ENCODE measurements at places on chromosomes 13 and 19.

DNA sequence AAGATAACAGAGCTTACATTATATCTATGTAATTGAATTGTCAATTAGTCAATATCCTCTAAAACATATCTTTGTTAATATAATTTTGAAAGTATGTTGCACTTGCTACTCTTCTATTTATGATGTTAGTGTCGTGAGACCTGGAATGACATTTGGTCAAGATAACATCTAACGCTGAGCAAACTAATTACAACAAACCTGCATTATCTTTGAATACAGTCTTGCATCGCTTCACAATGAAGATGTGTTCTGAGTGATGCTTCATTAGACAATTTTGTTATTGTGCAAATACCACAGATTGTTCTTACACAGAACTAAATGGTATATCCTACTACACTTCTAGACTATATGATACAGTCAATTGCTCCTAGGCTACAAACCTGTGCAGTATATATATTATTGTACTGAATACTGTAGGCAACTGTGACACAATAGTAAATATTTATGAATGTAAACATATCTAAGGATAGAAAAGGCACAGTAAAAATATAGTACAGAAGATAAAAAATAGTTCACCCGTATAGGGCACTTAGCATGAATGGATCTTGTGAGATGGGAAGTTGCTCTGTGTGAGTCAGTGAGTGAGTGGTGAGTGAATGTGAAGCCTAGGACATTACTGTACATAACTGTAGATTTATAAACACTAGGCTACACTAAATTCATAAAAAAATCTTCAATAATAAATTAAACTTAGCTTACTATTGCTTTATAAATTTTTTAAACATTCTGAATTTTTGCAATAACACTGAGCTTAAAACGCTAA lies 1773.8 kb downstream of the PCDH9 start:
- DNase-seq = no peak

GRCh38 chr13:107347641-107348369 lies 779.9 kb upstream of the ARGLU1 start:
- no peak for DNase-seq

- DNase-seq = no peak
Observed at GRCh38 chr19:32464279-32464678, 58.7 kb downstream of the DPY19L3 start.

- no peak for DNase-seq
Observed at GRCh38 chr13:46403851-46404732, 17.0 kb upstream of the RUBCNL start.

- DNase-seq = no peak
Observed at GRCh38 chr13:114023716-114024602, 50.1 kb upstream of the C13orf46 start.

GRCh38 chr19:34088292-34088691 lies 84.0 kb upstream of the LSM14A start:
- DNase-seq = no peak

GRCh38 chr13:82477436-82477835 lies 1404.8 kb downstream of the SLITRK1 start:
- no peak for DNase-seq

GRCh38 chr13:88958821-88959220 lies 1287.7 kb downstream of the SLITRK5 start:
- DNase-seq = no peak

DNA sequence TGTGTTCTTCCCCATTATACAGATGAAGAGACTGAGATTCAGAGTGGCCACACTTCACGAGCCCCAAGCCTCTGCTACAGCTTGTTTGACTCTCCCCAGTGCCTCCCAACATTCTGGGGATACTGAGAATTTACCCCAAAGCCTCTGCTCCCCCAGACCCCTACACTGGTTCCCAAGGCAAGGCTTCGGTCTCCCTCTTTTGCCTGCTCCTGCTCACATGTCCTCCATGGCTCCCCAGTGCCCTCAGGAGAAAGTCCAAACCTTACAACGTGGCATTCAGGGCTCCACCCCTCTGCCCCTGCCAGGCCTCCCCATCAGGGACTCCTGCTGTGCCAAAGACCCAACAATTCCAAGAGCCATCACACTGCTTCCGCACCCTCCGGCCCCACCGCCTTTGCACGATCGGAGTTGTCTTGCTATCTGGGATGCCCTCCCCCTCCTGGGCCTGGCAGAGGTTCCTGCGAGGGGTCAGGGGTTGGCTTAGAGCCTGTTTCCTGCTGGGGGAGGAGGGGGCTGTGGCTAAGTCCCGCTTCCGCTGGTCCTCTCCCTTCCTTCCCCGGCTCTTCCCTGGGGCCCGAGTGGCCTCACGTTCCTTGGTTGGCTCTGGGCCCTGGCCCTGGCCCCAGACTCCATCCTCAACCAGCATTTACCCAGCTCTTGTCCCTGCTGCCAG lies 15.4 kb downstream of the GTPBP3 start:
- DNase-seq = no peak

DNA sequence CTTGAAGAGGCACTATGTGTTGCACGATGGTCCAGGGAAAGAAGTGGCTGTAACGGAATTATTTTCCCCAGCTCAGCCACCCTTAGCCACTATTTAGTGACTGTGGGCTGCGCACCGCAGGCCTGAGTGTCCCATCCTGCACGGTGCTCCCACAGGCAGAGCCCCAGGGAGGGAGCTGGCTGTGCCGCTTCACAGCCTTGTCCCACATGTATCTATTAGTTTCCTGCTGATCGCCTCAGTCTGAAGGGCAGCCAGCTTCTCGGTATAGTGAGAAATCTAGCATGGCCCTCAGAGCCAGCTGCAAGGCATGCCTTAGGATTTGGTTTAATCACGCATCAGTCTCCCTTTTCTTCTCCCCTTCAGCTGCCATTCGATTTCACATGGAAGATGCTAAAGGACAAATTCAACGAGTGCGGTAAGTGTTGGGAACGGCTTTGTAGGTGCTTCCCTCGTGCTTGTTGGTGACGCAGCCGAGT lies 15.7 kb downstream of the PRAM1 start:
- DNase-seq = no peak

DNA sequence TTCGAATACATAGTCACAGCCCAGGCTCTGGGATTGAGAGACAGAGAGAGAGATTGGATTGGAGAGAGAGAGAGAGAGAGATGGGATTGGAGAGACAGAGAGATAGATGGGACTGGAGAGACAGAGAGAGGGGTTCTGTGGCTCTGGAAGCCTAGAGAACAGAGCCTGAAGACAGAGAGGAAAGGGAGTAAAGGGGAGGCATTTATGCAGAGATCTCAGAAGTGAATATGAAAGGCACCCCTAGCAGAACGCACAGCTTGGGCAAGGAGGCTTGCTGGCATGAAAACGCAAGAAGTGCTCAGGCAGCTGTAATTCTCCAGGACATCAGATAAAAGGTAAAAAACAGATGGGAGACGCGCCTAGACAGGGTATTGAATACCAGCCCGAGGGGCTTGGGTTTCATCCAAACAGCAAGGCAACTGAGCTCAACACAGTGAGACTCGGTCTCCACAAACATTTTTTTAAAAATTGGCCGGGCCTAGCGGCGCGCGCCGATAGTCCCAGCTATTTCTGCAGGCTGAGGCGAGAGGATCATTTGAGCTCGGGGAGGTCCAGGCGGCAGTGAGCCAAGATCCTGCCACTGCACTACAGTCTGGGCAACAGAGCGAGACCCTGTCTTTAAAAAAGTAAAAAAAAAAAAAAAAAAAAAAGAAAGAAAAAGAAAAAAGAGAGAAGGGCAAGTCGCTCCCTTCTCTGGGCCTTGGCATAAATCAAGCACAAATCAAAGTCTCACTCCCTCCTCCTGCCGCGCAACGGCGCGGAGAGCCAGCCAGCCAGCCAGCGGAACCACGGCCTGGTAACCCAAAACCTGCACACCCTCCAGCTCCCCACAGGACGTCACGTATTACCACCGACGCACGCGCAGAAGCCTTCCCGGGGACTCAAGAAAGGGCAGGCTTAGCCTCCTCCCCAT lies 774 bp upstream of the PPP2R1A start:
- DNase-seq = no peak

GRCh38 chr13:28568286-28568685 lies 73.4 kb upstream of the FLT1 start:
- no peak for DNase-seq

GRCh38 chr13:37488726-37489125 lies 109.8 kb downstream of the POSTN start:
- no peak for DNase-seq

DNA sequence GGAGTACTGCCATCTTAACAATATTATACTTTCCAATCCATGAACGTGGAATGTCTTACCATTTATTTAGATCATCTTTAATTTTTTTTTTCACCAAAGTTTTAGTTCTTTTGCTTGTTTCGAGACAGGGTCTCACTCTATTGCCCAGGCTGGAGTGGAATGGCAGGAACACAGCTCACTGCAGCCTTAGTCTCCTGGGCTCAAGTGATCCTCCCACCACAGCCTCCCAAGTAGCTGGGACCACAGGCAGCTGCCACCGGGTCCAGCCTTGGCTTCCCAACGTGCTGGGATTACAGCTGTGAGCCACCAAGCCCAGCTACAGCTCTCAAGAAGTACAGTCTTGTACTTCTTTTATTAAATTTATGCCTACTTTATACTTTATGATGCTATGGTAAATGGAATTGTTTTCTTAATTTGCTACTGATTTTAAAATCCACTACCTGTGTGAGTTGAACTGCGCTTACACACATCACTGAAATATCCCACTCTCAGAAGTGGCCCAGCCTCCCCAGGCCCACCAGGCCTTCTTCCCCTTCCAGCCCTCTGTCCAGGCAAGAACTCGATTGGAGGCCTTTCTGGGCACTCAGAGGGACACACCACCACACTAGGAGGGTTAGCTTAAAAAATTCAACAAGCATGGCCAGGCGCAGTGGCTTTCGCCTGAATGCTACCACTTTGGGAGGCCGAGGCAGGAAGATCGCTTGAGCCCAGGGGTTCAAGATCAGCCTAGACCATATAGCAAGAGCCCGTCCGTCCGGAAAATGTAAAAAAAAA lies 1.0 kb upstream of the PGLS start:
- DNase-seq = no peak

DNA sequence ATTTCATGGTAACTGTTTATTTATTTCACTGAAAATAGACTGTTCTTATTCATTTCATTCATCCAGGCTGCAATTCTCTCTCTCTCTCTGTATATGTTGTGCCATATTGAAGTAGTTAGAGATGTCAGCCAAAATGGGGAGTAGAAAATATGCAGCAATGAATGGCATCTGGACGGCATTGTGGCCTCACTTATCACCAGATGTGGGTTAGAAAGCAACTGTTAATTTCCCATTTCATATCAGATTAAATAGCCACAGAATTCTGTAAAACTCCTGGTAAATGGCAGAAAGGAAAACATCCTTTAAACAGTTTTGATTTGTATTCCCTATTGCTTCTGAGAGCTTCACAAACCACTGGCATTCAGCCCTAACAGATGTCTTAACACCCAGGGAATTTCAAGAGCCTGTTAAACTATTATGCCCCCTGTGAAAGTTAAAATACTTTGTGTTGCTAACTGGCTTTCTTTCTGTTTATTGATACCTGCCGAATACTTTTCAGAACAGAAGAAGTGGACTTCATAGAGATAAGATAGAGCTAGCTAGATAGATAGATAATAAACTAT lies 1763.3 kb upstream of the MIR17HG start:
- DNase-seq = no peak

DNA sequence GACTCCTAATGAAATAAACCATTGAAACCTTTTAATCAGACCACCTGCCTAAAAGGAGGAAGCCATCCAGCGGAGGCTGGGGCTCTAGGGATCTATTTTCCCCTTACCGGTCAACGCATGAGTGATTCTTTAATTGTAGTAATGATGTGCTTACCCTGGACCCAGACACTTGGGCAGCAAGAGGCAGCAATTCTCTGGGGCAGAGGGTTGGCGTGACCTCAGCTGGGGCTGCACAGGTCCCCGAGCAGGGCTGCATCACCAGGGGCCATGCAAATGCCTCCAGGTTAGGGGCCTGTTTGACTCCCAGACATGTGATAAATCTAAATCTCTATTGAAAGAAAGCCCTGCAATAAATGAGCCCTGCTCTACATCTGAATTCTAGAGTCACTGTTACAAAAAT lies 194.2 kb upstream of the TSHZ3 start:
- DNase-seq = no peak

GRCh38 chr13:74867460-74867859 lies 614.5 kb downstream of the TBC1D4 start:
- no peak for DNase-seq

DNA sequence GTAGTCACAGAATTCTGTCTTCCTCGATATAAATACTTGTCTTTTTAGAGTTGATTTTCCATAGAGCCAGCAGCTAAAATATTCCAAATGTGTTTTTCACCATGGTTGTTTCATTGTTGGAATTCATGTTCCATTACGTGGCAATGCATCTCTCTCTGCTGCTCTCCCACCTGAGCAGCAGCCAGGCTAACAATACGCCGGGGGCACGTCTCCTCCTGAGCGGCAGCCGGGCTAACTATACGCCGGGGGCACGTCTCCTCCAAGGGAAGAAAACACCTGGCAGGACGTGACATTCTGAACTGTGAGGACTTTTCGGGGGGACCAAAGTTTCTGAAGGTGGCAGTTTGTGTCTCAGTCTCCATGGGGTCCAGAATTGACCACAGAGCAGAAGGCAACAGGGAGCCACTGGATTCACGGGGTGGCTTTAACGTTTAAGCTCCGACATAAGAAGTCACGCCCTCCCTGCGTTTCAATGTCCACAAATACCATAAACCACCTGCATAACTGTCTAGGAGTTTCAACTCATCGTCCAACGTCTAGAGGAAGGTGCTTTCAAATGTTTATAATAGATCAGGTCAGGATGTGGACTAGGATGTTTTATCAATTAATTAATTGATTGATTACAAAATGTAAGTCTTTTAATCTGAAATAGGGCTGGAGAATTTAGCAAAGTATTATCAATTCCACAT lies 15.1 kb downstream of the PLPP2 start:
- DNase-seq = no peak

- DNase-seq = no peak
Observed at GRCh38 chr13:112955271-112955937, 13.6 kb upstream of the MCF2L start.

- no peak for DNase-seq
Observed at GRCh38 chr19:41452584-41453275, 9.8 kb downstream of the ERICH4 start.

GRCh38 chr19:45947926-45948325 lies 25.7 kb downstream of the NOVA2 start:
- DNase-seq = no peak

DNA sequence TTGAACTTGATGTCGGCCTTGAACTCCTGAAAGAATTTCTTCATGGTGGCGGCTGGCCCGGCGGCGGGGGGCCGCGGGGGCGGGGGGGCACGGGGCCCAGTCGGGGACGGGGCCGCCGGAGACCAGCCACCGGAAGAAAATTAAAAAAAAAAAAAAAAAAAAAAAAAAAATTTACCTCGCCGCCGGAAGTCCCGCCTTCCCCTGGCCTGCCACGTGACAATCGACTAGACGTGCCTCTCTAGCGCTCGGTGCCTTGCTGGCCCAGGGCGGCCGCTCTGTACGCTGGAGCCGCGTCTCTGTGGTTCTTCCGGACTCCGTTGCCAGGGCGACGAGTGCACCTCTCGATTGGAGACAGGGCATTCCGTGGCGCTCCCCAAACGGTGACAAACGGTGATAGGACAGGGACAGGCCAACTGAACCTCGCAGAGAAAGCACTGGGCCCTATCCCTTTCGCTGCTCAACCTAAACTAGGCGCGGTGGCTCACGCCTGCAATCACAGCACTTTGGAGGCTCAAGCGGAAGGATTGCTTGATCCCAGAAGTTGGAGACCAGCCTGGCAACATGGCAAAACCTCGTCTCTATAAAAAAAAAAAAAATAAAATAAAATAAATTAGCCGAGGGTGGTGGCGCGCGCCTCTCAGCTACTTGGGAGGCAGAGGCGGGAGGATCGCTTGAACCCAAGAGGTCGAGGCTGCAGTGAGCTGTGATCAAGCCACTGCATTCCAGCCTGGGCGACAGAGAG lies at the start of gene UBXN6:
Gene UBXN6 (minus strand): TSS at position 141 of the 742 bp plus-strand sequence. CDS start 97 bp downstream, at position 44.
- DNase-seq = peak; percentile 98

Measured in stimulated activated CD8-positive, alpha-beta memory T cell treated with anti-CD3 and anti-CD28 coated beads, Interleukin-15, amount 100 ng/mL, for 48 hours (primary cell).